ENCODE measurements at places on chromosomes 12 and 14. TPM values are rescaled to one million over a fixed set of nuclear protein-coding genes. Genes with fewer than 3 reads are reported as not detected.
A peak's percentile ranks its signal among the peaks of the same experiment; 100 is the strongest.

The DEGS2 gene
- total RNA-seq, result 0.45 TPM

The APOLD1 gene
- 165 TPM for total RNA-seq

The KRT78 gene
- not detected for total RNA-seq

The NFE2 gene
- 4.9 TPM for total RNA-seq

The KRT73 gene
- total RNA-seq, result not detected

The MGAT4C gene
- 0.32 TPM for total RNA-seq

The OVCH1 gene
- total RNA-seq, result 0.90 TPM

The CLEC4A gene
- 3.5 TPM for total RNA-seq

The TOX4 gene
- 85.0 TPM for total RNA-seq

The KRT2 gene
- not detected for total RNA-seq

DNA sequence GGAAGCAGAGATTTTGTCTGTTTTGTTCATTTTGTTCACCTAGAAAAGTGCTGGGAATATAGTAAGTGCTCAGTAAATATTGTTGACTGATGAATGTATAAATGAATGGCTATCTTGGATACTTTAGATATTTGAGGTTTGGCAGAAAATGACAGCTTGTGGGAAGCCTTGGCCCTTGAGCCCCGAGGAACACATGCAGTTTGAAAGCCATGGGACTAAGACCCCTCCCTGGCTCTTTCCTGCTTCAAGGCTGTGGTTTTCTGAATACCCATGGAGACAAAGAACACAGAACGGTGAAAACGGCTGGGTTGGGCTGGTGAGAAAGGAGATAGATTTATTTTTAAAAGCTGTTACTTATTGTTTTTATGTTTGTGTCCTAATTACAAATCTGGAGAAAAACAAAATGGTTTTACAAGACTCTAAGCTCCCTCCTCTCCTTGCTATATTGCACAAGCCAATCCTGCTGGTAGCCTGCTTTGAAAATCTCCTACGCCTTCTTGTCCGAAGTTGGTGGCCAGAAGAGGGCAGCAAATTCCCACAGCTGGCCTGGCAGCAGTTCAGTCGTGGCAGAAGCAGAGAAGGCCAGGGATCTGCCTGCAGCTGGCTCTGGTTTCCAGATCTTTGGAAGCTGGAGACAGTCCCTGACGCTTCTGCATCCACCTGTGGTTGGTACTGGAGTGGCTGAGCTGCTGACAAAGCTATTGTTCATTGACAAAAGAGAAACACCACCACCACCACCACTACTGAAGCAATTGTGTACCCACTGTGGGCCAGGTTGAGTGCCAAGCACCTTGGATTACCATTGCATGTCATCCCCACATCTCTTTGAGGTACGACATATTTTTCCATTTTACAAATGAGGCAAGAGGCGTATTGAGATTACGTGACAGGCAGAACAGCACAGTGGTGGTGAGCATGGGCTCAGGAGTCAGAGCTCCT is 5.2 kb upstream of the KRT85 start:
- DNase-seq, result no peak

DNA sequence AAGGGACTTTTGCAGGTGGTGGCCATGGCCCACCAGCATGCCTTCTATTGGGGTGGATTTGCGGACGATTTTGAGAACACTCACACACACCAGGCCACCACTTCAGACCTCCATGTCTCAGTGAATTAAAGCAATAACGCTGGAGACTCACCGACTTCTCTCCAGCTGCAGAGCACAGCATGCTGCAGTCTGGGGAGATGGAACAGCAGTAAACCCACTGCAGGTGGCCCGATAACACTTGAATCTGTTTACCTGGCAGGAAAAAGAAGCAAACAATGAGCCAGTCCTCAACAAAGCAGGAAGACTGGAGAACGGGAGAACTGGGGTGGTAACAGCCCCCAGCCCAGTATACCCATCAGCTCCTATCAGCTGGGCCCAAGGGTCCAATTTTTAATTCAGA is 21.6 kb downstream of the RFC5 start:
- DNase-seq, result no peak

GRCh38 chr12:113030875-113031525 is 25.5 kb upstream of the DTX1 start:
- DNase-seq, result no peak

DNA sequence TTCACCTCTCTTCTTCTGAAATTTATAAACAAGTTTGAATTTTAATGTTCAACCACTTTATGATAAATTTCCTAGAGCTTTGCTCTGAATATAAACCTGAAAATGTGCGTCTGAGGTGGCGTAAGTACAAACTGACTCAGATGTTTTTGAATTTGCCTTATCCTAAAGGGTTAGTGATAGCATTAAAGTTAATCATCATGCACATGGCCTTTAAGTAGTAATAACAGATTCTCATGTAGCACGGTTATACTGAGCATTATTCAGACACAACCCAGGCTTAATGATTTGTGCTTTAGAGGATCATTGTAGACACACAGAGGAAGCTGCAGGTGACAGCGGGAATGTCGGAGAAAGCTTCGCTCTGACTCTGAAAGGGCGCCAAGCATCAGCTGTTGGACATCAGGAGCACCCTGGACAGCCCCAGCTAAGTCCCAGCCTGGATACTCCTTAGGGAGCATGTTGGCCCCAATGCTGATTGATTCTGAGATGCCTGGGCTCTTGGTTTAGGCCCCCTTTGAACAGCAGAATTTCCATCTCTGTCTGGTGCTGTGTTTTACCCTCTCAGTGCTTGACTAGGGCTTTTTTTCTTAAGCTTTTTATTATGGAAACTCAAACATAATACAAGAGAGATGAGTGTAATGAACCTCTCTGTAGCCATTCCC is 91.1 kb downstream of the PLXNC1 start:
- no peak for DNase-seq

GRCh38 chr14:34138175-34138574 is 187.3 kb upstream of the EGLN3 start:
- no peak for DNase-seq

GRCh38 chr14:22434030-22434429 is 155.0 kb downstream of the DAD1 start:
- no peak for DNase-seq

DNA sequence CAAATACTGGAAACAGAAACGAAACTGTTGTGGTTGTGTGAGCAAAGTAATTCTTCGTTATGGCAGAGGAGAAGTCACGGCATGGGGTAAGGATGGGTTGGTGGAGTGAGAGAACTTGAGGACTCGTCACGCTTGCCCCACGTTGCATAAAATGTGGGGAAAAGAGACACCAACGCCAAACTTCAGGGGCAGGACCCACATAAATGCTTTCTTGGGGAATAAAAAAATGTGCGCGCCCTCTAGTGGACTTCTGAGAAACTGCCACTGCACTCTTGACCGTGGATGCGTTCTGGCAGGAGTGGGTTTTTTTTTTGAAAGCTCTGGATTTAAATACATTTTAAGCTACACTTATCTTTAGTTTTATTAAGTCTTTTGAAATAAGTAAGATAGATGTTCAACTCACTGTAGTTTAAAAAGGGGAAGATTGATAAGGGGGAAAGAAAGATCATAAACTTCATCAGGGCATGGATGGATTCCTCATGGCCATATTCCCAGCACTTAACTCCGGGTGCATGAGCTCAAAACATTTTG is 4.1 kb upstream of the IGF1 start:
- DNase-seq, result no peak

GRCh38 chr12:76536546-76536945 is 23.0 kb downstream of the OSBPL8 start:
- no peak for DNase-seq

GRCh38 chr14:60679566-60680258 is 30.4 kb upstream of the SIX1 start:
- no peak for DNase-seq

- DNase-seq, result no peak
These were observed 65.5 kb downstream of the RASSF3 start for GRCh38 chr12:64675795-64676194.

- no peak for DNase-seq
These were observed 99.0 kb downstream of the LIN7A start for GRCh38 chr12:80838708-80839107.

- DNase-seq, result no peak
These were observed 44.0 kb downstream of the EID3 start for GRCh38 chr12:104347374-104348075.

DNA sequence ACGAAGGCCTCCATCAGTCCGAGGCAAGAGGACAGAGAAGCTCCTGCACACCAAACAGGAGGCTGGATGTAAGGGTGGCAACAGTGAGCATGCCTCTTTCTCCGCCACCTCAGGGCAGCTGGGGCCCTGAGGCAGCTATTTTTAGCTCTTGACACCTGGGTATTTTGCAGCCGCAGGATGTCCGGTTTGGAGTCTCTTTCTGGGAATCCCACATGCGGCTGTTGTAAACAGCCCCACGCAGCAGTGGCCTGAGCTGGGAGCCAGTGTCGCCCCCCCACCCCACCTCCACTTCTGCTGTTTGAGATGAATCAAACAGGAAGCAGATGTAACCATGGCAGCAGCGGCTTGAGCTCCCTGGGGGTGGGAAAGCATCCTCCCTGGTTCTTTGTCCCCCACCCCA is 11.7 kb downstream of the HDAC7 start:
- DNase-seq, result no peak

GRCh38 chr12:1562813-1563407 is 31.5 kb downstream of the FBXL14 start:
- no peak for DNase-seq

- DNase-seq, result no peak
These were observed 6.2 kb downstream of the TMEM120B start for GRCh38 chr12:121718653-121719239.

DNA sequence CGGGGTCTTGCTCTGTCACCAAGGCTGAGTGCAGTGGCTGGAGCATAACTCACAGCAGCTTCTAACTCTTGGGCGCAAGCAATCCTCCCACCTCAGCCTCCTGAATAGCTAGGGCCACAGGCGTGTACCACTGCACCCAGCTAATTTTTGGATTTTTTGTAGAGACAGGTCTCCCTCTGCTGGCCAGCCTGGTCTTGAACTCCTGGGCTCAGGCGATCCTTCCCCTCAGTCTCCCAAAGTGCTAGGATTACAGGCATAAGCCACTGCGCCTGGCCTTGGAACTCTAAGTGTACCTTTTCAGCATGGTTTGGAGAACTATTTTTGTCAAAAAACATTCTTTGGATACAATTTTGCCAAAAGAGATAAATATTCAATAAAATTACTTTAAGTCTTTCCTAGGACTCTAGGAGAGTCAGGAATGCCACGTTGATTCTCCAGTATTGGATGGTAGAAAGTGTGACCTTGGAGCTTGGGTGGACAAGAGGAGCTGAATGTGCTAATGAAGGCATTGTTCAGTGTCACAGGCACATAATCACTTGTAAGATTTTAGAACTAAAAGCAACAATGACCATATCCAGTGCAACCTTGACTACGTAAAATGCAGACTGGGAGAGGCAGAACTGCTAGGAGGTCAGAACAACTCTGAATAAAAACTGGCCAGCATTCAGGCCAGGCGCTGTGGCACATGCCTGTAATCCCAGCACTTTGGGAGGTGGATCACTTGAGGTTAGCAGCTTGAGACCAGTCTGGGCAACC is 2.8 kb downstream of the SRSF9 start:
- DNase-seq, result peak; percentile 39

- no peak for DNase-seq
These were observed 416.1 kb downstream of the ATP23 start for GRCh38 chr12:58357511-58357910.

- no peak for DNase-seq
These were observed 565 bp downstream of the CCDC77 start for GRCh38 chr12:402029-402389.

GRCh38 chr14:74974364-74975058 is 19.1 kb upstream of the PGF start:
- DNase-seq, result no peak

GRCh38 chr12:76562130-76562529 is 2.6 kb upstream of the OSBPL8 start:
- DNase-seq, result no peak

- DNase-seq, result no peak
These were observed 6.1 kb downstream of the ACSS3 start for GRCh38 chr12:81083906-81084513.

- DNase-seq, result no peak
These were observed 6.0 kb downstream of the KITLG start for GRCh38 chr12:88574278-88574677.

DNA sequence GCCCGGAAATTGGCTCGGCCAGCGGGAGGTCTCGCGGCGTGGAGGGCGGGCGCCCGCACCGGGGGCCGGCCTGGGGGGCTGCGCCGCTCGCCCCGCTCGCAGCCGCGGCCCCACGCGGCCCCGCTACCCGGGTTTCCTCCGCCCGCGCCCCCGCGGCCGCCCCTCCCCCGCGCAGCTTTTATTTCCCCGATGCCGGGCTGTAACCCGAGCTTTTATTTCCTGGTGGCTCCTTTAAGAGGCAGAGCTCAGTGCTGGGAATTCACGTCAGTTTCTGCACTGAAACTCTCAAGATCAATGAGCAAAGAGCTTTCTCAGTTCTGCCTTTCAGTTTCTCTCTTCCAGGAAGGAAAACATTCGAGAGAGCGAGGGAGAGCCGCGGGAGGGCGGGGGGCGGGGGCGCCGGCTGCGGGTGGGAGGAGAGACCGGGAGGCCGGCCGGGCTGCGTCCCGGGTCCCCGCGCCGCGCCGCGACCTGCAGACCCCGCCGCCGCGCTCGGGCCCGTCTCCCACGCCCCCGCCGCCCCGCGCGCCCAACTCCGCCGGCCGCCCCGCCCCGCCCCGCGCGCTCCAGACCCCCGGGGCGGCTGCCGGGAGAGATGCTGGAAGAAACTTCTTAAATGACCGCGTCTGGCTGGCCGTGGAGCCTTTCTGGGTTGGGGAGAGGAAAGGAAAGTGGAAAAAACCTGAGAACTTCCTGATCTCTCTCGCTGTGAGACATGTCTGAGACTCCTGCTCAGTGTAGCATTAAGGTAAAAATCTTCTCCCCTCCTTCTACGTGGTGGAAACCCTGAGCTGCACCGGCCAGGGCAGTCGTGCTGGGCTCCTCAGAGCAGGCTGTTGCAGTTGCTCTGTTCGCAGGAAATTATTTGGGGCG is at the start of gene ETV6:
TSS of gene ETV6 (plus strand) at position 262 of the 873 bp plus-strand sequence. CDS start at position 716, 454 bp downstream.
- no peak for DNase-seq

GRCh38 chr12:96234591-96235483 is 40.7 kb downstream of the ELK3 start:
- peak; percentile 78 for DNase-seq

DNA sequence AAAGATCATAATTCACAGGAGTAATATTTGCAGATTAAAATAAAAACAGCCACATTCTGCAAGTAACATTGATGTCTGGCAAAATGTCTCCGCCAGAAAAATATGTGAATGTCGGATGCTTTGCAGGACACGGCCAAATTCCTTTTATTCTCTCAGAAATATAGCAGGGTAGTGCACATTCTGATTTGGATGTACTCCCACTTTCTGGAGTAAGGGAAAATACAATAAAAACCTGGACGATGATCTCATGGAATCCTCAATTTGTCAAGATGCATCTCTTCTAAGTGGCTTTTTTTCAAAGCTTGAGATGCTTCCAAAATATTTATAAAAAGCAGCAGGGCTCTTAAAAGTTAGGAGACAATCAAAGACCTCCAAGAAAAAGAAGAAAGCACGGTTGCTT is 133.3 kb downstream of the TBX5 start:
- DNase-seq, result no peak

- no peak for DNase-seq
These were observed 23.8 kb downstream of the JAG2 start for GRCh38 chr14:105144666-105145380.

DNA sequence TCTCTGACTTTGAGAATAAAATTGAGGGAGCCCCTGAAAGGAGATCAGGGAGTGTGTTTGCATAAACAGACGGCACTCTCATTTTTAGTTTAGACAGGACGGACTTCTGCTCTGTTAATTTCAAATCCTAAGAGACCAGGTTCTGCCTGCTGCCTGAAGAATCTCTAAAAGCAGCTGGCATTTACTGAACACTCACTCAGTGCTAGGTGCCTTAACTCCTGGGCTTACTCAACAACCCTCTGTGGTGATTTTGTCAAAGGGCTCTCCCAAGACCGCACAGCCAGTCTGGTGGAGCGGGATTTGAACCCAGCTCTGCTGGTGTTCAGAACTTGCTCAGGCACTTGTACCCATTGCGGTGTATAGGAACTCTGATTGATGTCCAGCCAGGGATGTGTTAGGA is 2.2 kb downstream of the ORAI1 start:
- DNase-seq, result no peak

Measured in mesenteric fat pad (tissue), 1 donor.